Activated naive CD8-positive, alpha-beta T cell treated with anti-CD3 and anti-CD28 coated beads, Interleukin-2, amount 50 U/mL, for 24 hours (primary cell): ENCODE measurements at places on chromosomes 6 and 20.

- no peaks in the 10 kb centered on the region for H3K27me3 ChIP-seq
- H3K36me3 ChIP-seq = no peaks in the 10 kb centered on the region
- no peaks in the 10 kb centered on the region for H3K4me1 ChIP-seq
- no peak overlapping the region for H3K4me3 ChIP-seq
Measured at GRCh38 chr6:56450882-56451739, 191.6 kb downstream of the DST start.

GRCh38 chr20:61584851-61585250, 332.8 kb downstream of the CDH4 start:
- H3K36me3 ChIP-seq = no peaks in the 10 kb centered on the region
- H3K4me3 ChIP-seq = no peak overlapping the region
- H3K4me1 ChIP-seq = no peaks in the 10 kb centered on the region
- H3K27ac ChIP-seq = no peak overlapping the region
- H3K27me3 ChIP-seq = peaks cover 5% of the 10 kb centered on the region

DNA sequence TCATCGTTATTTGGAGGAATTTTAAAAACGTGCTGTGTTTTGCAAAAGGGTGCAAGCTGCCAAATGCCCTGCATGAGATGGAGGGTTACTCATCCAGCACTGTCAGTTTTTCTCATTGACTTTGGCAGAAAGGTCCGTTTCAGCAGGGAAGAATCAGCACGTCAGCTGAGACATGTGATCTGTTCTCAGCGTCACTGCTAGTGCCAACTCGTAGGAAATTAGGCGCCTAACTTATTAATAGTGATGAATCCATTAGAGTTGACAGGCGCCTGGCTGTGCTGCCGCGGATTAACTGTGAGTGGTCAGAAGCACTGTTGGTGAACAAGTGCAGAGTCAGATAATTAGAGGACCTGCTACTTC, 175.5 kb upstream of the FOXQ1 start:
- H3K4me1 ChIP-seq = no peaks in the 10 kb centered on the region
- no peaks in the 10 kb centered on the region for H3K36me3 ChIP-seq
- H3K27ac ChIP-seq = no peak overlapping the region
- H3K4me3 ChIP-seq = no peak overlapping the region

DNA sequence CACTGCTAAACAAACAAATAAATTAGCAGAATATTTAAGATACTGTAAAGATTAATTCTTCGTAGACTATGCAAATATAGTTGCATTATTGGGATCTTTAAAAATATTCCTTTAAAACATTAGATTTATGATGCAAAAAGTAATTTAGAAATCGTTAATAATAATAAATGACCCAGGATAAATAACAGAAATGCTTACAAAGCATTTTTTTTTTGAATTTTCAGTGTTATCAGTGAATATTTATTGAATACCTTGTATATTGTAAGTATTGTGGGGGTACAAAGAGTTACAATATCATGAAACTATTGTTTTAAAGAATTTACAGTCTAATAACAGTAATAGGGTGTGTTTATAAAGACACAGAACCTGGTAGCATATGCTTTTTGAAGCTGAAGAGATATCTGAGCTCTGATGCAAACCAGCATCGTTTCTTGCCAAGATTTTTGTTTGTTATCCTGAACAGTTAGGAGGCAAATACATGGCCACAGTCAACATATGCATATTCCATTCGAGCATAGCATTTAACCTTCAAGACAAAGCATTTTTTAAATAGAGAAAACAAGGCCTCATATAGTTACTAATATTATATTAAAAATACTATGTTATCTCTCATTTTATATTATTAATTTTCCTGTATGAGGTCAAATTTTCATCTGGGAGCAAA, 487.2 kb downstream of the PHF3 start:
- H3K4me1 ChIP-seq = no peaks in the 10 kb centered on the region
- no peaks in the 10 kb centered on the region for H3K27me3 ChIP-seq
- H3K4me3 ChIP-seq = no peak overlapping the region
- H3K36me3 ChIP-seq = no peaks in the 10 kb centered on the region

- H3K4me1 ChIP-seq = no peaks in the 10 kb centered on the region
- H3K27me3 ChIP-seq = no peaks in the 10 kb centered on the region
- no peak overlapping the region for H3K27ac ChIP-seq
- no peaks in the 10 kb centered on the region for H3K36me3 ChIP-seq
- DNase-seq = no peak
Measured at GRCh38 chr6:40631744-40632143, 44.6 kb upstream of the LRFN2 start.

DNA sequence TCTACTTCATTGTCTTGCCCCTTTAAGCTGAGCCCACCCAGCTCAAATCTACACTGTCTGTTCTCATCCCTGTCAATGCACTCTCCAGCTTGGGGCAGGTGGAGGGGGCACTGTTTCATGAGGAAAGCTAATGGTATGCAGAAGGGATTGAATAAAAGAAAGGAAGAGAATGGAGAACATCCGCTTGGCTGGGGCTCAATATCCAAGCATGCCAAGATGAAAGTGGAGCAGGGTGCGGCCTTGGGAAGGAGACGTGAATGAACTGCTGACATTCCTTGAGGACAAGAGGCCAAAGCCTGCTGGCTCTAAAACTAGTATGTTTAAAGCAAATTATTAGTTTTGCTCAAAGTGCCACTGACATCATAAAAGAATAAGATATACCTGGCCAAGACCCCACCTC, 24.2 kb downstream of the AKAP12 start:
- DNase-seq = no peak
- H3K4me1 ChIP-seq = no peaks in the 10 kb centered on the region
- H3K36me3 ChIP-seq = no peaks in the 10 kb centered on the region
- no peak overlapping the region for H3K27ac ChIP-seq
- peaks cover 4% of the 10 kb centered on the region for H3K27me3 ChIP-seq
- no peak overlapping the region for H3K4me3 ChIP-seq

DNA sequence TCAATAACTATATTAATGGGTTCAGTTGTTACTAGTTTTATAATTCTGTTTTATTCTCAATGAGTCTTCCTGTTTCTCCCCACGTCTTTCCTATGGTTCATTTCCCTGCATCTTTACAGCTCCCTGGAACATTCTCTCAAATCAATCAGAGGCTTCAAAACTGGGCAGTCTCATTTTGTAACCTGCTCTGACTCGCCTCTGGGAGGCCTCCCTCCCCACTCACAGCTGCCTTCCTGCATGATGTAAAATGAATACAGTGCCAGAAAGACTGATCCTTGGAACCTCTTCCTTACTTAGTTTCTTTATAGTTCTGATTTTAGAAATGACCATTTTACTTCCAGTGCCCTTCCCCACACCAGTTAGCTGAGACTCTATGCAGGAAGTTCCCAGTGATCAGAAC, 103.9 kb downstream of the ESR1 start:
- DNase-seq = no peak
- H3K27ac ChIP-seq = no peak overlapping the region
- H3K36me3 ChIP-seq = no peaks in the 10 kb centered on the region
- H3K27me3 ChIP-seq = no peaks in the 10 kb centered on the region
- no peak overlapping the region for H3K4me3 ChIP-seq
- H3K4me1 ChIP-seq = no peaks in the 10 kb centered on the region

GRCh38 chr6:168513766-168514165, 72.8 kb downstream of the SMOC2 start:
- H3K27ac ChIP-seq = no peak overlapping the region
- no peak overlapping the region for H3K4me3 ChIP-seq
- H3K4me1 ChIP-seq = no peaks in the 10 kb centered on the region
- H3K27me3 ChIP-seq = peaks cover 8% of the 10 kb centered on the region
- H3K36me3 ChIP-seq = no peaks in the 10 kb centered on the region

DNA sequence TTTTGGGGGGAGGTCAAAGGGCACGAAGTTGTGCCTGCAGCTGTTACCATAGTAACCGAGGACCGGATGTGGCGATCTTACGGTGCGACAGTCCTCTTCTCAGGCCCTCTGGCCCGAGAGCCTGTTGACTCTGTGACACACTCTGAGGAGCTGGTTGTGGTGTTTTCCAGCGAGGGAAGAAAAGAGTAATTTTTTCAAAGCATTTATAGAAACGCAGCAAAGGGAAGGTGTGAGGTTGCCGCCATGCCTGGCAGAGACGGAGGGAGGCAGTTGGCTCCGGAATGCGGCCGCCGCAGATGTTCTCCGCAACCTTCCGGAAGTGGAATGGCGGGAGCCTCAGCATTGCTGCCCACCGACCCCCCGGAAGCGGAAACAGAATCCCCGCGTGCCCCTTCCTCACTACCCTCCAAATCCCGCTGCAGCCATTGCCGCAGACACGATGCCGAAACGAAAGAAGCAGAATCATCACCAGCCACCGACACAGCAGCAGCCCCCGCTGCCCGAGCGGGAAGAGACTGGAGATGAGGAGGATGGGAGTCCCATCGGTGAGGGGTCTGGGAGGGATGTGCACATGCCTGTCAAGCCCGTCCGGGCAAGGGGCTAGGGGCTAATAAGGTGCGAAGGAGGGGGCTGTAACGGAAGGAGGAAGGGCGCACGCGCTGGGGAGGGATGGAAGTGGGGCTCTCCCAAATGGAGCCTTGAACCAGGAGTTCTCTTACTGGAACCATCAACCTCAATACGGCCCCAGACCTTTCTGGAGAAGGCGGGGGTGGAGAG, at the start of gene PRR3:
PRR3 (plus strand) TSS at position 390 of the 777 bp plus-strand sequence; CDS start at position 440, 50 bp downstream.
- DNase-seq = peak; percentile 89
- H3K4me1 ChIP-seq = peaks cover 51% of the 10 kb centered on the region
- H3K27me3 ChIP-seq = no peaks in the 10 kb centered on the region
- peak within 1 kb of the TSS; percentile 100 for H3K27ac ChIP-seq
- peak within 1 kb of the TSS; percentile 100 for H3K4me3 ChIP-seq
- peaks cover 59% of the 10 kb centered on the region for H3K36me3 ChIP-seq

DNA sequence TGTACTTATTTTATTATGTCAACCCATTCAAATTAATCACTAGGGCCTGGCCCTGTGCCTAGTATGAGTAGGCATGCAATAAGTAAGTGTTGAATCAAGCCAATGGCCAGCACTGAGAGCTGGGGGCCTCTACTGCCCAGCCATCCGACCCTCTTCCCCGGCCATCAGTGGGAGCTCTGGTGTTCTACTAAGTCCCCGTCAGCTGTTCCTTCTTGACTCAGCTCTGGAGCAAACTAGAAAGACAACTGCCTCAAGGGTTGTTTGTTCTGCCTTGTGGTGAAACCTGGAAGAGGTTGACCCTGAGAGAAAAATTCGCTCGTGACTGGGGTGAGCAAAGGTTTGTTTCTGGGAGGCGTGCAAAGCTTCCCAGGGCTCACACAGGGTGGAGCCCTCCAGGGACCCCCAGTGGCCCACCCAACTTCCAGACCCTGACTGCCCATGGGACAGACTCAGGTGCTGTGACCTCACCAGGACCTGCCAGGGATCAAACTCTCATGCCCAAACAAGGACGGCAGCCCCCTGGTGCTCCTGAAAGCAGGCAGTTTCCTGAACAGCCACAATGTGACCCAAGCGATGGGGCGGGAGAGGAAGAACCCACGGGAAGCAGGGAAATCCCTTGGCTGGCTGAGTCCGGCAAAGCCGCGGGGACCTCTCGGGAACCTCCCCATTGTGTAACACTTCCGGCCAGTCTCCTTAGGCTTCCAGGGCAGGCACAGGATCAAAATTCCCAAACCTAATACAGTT, 50.4 kb downstream of the BANF2 start:
- H3K4me1 ChIP-seq = no peaks in the 10 kb centered on the region
- H3K27ac ChIP-seq = no peak overlapping the region
- no peaks in the 10 kb centered on the region for H3K36me3 ChIP-seq
- no peak for DNase-seq
- peaks cover 10% of the 10 kb centered on the region for H3K27me3 ChIP-seq
- H3K4me3 ChIP-seq = no peak overlapping the region

DNA sequence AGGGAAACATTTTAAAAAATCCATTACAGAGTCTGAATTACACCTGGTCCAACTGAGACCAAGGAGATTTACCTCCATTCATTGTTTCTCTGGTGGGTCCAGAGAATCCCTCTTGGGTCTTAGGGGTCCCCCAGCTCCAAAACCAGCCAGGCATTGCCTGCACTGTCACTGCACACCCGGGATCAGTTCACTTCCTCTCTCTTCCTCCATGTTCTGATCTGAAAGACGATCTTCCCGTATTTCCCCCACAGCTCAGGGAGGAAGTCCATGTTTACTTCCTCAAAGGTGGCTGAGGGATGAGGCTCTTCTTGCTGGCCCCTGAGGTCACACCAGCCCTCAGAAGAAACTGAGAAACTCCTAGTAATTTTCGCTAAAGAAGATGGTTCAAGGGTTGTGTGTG, 159.7 kb downstream of the BMP7 start:
- H3K36me3 ChIP-seq = no peaks in the 10 kb centered on the region
- no peaks in the 10 kb centered on the region for H3K4me1 ChIP-seq
- H3K27me3 ChIP-seq = peaks cover 1% of the 10 kb centered on the region
- H3K27ac ChIP-seq = no peak overlapping the region
- no peak overlapping the region for H3K4me3 ChIP-seq

GRCh38 chr6:128516514-128516898, 3.9 kb downstream of the PTPRK start:
- peaks cover 35% of the 10 kb centered on the region for H3K27me3 ChIP-seq
- H3K4me1 ChIP-seq = peaks cover 23% of the 10 kb centered on the region
- H3K36me3 ChIP-seq = peaks cover 2% of the 10 kb centered on the region
- no peak overlapping the region for H3K27ac ChIP-seq
- no peak for DNase-seq

DNA sequence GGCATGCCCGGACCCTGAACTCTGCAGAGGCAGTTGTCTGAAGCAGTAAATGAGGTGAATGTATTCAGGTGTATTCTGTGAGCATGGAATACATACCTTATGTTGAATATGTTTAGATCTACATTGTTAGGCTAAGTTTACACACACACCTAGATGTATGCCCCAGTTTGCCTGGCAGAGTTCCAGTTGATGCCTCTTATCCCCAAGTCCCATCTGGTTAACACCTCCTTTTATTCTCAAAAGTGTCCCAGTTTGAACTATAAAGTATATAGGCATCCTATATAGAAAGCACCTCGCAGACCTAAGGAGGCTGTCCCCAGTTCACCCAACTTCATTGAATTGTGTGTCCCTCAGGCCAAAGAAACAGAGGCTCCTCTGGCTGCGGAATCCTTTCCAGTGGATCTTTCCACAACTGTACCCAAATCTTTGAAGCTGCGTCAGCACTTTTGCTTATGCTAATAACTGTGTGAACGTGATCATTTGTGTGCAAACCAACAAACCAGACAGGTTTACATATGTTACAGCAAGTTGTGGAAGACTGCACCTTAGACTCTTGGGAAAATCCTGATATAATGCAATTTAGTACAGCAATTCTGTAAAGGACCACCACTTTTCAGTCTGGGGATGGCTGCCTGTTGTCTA, 4.8 kb upstream of the DHX35 start:
- H3K27ac ChIP-seq = no peak overlapping the region
- H3K4me3 ChIP-seq = no peak overlapping the region
- peaks cover 12% of the 10 kb centered on the region for H3K4me1 ChIP-seq
- DNase-seq = no peak

- no peak overlapping the region for H3K4me3 ChIP-seq
- H3K36me3 ChIP-seq = no peaks in the 10 kb centered on the region
- no peaks in the 10 kb centered on the region for H3K27me3 ChIP-seq
Measured at GRCh38 chr6:63864671-63865318, 229.2 kb downstream of the PHF3 start.
